ENCODE measurements at places on chromosomes 5 and 9.

GRCh38 chr9:35608221-35608620, 3.2 kb downstream of the TESK1 start:
- peak; percentile 13 for DNase-seq

- no peak for DNase-seq
These were observed 76.3 kb downstream of the AOPEP start for GRCh38 chr9:94802793-94803192.

GRCh38 chr5:20654746-20655145, 666.7 kb upstream of the CDH18 start:
- DNase-seq = no peak

- DNase-seq = no peak
These were observed 409.2 kb downstream of the NFIB start for GRCh38 chr9:13904746-13905145.

GRCh38 chr9:75607521-75607920, 283.0 kb upstream of the PCSK5 start:
- DNase-seq = no peak

GRCh38 chr5:122182491-122182921, 53.2 kb downstream of the ZNF474 start:
- no peak for DNase-seq

DNA sequence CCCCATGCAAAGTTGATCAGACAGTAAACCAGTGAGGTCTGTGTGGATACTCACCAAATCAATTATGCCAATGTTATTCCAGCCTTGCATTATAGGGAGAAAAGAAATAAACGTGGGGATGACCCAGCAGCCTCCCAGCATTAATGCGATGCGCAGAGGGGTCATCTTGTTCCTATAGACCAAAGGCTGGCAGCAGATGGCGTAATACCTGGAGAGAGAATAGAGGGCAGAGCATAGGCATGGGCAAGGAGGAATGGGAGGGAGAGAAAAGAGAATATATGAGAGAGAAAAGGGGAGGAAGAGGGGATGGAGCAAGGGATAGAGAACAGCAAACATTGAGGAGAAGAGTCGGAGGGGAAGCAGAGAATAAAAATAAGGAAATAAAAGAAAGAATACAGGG, 131.2 kb downstream of the HTR4 start:
- DNase-seq = peak; percentile 10

- DNase-seq = peak; percentile 82
These were observed 929 bp downstream of the SH3PXD2B start for GRCh38 chr5:172453206-172453985.

DNA sequence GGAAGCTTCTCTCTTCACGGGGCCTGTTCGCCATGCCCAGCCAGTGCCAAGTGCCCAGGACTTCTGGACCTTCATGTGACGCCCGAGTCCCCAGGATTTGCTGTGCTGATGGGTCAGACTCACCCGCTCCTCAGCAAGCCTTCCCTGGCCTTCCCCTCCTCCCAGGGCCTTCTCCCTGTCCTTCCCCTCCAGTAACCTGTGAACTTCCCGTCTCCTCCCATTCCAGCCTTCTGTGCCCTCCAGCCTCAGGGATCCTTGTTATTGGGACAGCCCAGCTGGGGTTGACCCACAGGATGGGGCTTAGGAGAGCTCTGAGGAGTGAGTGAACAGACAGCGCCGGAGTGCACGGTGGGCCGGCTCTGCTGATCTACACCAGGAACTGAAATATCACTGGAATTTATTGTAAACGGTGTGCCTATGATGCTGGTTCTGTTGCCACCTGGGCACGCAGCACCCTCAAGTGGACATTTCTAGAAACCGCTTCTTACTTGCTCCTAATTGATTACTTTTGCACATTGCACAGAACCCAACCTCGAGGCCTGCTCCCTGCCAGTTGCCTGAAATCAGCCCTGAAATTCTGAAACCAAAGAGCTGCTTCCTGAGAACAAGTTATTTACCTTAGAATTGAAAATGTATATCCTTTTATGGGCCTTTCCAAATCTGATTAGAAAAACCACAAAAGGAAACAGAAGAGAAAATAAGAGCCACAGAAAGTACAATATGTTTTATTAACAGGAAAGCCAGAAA, 1.5 kb downstream of the SPAAR start:
- peak; percentile 75 for DNase-seq

- DNase-seq = no peak
These were observed 343.3 kb upstream of the CDH9 start for GRCh38 chr5:27381686-27382085.

- peak; percentile 98 for DNase-seq
These were observed at the start of gene ANKS6 for GRCh38 chr9:98796364-98797101. TSS of gene ANKS6 (minus strand) at chr9:98796555. CDS start at chr9:98796491, 64 bp downstream.

GRCh38 chr5:173323106-173323798, 5.0 kb downstream of the STC2 start:
- DNase-seq = no peak

DNA sequence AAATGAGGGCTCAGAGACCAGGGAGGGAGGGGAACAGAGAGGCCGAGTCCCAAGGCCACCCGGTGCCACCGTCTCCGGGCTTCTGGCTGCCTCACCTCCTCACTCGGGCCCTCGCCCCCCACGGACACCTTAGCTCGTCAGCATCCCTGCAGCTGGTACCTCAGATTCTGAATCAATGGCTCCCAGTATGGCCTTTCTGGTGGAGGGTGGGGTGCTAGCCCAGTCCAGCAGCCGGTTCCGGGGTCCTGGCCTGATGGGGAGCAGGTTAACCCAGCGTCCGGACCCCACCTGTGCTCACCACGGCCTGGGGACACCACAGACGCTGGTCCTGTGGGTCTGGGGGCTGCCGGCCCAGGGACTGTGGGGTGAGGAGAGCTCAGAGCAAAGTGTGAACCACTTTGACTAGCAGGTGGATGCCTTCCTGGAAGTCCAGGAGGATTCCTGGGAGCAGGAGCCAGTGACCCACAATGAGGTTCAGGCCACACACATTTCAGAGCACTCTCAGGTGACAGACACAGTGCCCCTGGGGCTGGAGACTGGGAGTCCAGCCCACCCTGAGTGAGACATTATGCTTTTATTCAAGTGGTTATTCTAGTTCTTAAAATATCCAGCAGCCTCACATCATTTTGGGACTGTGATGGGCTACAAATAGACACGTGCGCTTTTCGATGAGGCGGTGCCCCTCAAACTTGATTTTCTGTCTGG, 53.3 kb downstream of the AHRR start:
- peak; percentile 66 for DNase-seq

DNA sequence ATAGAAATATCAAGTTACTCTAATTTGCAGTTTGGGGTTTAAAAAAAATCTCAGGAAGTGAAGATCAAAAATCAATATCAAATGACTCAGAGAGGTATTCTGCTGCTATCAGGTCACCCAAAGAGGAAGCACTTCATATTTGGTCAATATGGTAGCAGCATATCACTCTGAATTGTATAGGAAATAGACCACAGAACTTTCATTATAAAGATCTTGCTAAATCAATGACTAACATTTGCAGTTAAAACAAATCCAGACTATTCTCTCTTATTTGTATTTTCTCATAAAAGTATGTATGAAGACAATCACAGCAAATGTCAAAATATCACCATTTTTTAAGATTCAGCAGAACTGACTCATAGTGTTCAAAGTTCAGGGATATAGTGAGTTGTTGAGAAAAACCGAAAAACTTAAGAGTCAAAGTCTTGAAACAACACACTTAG, 105.8 kb upstream of the PCSK1 start:
- DNase-seq = no peak

DNA sequence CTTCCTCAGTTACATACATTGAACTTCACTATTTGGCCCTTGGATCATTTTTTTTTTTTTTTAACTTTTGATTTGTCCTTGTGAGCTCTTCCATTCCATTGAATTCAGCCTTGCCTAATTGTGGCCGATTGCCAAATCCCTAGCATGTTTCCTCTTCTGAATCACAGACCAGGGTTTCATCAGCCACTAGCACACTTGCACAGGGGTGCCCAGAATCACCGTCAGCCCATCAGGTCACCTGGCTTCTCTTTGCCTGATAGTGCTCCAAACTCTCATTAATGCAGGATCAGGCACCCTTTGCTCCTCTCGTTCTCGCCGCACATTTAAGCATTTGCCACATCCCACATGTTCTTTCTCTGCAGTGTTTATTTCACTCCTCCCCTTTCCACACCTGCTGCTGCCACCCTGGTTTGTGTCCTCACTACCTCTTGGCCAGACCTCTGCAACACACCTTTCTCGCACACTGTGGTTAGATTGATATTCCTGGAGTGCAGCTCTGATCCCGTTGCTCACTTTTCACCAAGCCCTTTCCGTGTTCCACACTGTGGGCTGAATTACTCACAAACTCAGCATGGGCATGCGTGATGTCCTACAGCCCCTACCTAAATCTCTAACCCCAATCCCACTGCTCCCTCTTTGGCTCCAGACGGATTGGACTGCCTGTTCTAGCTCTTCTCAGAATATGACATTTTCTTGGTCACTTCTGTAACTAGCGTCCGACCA, 9.8 kb downstream of the PIK3R1 start:
- no peak for DNase-seq

DNA sequence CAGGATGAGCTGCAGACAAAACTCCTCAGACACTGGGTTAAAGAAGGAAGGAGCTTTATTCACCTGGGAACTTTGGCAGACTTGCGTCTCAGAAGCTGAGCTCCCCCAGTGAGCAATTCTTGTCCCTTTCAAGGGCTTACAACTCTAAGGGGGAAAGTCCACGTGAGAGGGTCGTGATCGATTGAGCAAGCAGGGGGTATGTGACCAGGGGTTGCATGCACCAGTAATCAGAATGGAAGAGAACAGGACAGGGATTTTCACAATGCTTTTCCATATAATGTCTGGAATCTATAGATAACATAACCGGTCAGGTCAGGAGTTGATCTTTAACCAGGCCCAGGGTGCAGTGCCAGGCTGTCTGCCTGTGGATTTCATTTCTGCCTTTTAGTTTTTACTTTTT, 202.8 kb upstream of the MRPS30 start:
- DNase-seq = no peak

DNA sequence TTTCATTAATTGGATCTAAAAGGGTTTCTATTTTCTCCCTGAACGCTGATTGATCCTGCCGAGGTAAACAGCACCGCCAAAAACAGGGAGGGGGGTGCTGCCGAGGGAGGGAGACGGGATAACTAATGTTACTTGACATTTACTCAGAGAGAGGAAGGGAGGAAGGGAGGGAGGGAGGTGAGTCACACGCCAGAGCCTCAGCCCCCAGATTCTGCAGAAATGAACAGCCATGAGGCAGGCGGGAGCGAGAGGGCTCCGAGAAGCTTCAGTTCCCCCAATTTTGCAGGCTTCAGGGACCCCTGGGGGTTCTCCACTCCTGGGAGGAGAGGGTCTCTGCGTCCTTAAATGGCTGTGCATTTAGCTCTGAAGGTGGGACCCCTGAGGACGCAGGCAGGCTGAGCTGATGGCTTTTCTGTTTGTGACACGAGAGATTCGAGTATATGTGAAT, 59.1 kb upstream of the IER5L start:
- DNase-seq = no peak

GRCh38 chr9:123615381-123615780, 259.4 kb downstream of the CRB2 start:
- no peak for DNase-seq

- no peak for DNase-seq
These were observed 184.0 kb downstream of the MED10 start for GRCh38 chr5:6194261-6194875.

DNA sequence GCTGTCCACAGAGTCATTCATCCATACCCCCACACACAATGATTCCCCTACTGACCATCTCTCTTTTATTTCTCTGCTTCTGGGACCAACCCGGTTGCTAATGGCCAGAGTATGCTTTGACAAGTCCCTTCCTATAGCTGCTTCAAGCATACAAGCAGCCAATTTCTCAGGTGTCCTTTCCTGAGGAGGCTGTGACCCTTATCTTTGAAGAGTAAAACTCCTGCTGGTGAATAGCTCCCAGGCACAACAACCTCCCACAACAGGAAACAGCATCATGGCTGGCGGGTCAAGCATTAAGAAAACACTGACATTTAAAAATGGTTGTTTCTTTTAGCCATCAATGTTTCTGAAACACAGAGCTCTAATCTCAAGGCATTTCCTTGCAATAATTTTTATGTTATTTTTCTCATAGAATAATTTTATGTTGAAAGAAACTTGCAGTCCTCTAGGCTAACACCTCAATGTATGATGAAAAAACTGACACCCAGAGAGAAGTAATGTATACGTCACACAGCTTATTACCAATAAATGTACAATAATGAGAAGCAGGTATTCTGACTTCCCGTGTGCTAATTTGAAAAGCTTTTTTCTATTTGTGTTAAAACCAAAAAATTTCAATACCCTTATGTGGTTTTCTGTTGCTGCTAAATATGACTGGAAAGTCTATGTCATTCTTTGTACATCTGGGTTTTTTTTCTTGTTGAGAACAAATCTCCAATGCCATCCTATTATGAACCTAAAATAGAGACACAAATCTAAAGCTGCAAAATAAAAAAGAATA, 7.5 kb upstream of the PAM start:
- DNase-seq = peak; percentile 22

DNA sequence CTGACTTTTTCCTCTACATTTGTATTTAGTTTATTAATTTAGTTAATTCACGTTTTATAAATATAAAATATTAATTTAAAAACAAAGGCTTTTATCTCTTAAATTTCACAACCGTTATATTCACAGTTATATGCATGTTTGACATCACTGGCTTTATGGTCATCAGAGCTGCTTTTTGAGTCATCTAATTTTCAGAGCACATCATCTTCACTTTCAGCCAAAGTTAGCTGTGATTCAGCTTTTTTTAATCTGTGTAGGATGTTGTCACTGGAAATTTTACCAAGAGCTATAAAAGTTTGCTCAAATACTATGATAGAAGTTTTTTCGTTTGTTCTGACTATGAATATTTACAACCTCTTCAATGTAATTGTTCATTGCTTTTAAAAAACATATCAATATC, 12.4 kb downstream of the CDC37L1 start:
- no peak for DNase-seq

DNA sequence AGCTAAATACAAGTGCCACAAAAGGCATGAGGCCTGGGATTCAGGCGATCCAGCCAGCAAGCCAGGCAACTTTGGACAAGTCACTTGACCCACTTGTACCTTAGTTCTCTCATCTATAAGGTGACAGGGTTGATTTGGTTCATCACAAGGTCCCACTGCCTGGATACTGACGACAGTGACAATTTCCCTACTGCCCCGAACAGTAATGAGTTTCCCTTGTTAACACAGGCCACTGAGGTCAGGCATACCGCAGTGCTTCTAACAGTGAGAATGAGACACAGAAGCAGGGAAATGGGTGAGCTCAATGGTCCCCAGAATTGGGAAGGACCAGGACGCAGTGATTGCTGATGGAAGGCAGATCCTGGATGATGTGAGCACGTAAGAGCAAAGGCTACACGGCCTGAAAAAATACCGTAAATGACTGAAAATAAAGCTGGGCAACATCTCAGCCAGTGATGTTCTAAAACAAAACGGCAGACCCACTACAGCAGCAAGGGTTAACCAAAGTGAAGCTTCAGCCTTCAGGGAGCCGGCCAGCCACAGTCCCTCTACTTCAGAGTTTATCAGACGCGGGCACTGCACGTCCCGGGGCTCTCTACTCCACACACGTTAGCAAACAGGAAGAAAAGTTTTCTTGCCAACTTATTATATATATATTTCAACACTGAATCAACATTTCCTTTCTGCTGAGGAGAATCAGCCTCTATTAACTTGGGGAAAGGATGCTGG, 846 bp downstream of the MGAT1 start:
- peak; percentile 36 for DNase-seq

GRCh38 chr9:136850866-136851775, 1.0 kb upstream of the MAMDC4 start:
- no peak for DNase-seq

All from H7 (cell line).